ENCODE measurements at places on chromosomes 5 and 9.

- DNase-seq = no peak
Measured at GRCh38 chr5:151008210-151008491, 12.2 kb upstream of the GPX3 start.

GRCh38 chr9:126720661-126721563 lies 83.9 kb upstream of the ZBTB43 start:
- no peak for DNase-seq

GRCh38 chr5:132059696-132060500 lies 557 bp upstream of the IL3 start:
- DNase-seq = no peak

DNA sequence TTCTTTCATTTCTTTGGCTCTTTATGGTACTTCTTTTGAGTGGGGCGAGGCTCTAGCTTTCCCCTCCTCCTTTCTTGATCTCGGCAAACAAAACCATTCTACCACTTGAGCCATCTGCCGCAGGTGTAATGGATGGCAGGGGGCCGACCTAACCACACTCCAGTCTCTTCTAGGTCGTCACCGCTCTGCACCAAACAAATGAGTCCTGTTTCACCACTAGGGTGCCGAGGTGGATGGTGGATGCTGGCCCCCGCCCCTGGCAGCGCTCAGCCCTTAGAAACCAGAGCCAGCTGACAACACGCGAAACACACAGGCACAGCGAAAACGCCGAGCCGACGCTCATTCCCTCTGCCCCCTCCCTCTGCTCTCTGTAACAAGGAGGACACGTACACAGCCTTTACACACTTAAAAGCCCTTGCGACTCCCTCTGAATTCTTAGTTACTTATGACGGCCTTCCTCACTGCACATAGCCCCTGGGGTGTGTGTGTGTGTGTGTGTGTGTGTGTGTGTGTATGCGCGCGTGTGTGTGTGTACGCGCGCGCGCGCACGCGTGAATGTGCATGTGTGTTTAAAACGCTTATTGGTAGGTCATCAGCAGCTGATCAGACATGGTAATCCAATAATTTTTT lies 199.4 kb downstream of the MEF2C start:
- DNase-seq = no peak

DNA sequence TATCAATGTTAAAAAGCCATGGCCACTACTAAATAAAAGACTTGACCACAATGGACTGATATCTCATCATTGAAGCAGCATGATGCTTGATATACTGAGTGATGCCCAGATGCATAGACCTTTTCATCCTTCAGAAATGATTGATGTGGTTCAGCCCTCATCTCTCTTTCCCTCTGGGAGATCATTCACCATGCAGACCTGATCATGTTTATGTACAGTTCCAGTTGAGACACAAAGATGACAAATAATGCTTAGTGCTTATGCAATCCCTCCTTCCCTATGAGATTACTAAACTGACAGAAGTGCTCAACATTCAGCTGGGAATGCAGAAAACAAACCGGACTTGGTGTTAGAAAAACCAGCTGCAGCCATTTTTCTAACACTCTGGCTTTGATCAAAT lies 91.9 kb upstream of the TLR4 start:
- no peak for DNase-seq

GRCh38 chr5:15728811-15729210 lies 228.8 kb downstream of the FBXL7 start:
- no peak for DNase-seq

- no peak for DNase-seq
Measured at GRCh38 chr5:132264546-132265335, 7.2 kb downstream of the PDLIM4 start.

GRCh38 chr5:5883146-5883545 lies 460.7 kb downstream of the ICE1 start:
- DNase-seq = no peak
